ENCODE measurements at places on chromosomes 16 and 17.

GRCh38 chr17:6106212-6106611 lies 36.0 kb downstream of the WSCD1 start:
- DNase-seq = no peak

GRCh38 chr16:48373258-48374029 lies 11.8 kb downstream of the SIAH1 start:
- DNase-seq = no peak

DNA sequence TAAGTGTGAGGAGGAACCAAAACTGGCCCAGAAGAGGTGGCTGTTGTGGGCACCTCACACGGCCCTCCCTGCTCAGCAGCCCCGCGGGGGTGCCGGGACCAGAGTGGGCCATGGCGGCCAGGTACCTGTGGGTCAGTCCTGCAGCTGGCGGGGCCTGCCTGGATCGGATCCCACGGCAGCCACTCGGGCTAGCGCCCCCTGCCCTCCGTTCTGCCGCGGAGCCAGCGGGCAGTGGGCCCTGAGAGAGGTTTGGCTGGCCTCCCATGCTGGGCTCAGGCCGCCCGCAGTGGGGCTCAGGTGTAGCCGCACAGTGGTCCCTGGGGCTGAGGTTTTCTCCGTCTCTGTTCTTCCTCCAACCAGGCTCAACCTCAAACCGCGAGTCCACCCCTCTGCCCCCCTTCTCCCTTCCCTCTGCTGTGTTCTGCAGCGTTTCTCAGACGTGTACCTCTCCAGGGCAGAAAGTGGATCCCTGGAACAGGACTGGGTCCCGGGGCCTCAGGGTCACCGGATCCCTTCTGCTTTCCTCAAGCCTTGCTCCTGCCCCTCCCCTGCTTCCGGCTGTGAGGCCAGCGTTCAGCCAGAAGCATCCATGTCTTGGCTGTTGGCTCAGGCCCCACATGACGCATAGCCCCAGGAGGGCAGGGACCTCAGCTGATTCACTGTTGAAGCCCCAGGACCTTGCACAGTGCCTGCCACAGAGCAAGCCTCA lies 28.6 kb upstream of the ITGA3 start:
- DNase-seq = no peak

GRCh38 chr16:81623365-81624102 lies 155.6 kb upstream of the PLCG2 start:
- peak; percentile 76 for DNase-seq

- DNase-seq = no peak
Observed at GRCh38 chr17:77839698-77840512, 118.6 kb upstream of the TNRC6C start.

DNA sequence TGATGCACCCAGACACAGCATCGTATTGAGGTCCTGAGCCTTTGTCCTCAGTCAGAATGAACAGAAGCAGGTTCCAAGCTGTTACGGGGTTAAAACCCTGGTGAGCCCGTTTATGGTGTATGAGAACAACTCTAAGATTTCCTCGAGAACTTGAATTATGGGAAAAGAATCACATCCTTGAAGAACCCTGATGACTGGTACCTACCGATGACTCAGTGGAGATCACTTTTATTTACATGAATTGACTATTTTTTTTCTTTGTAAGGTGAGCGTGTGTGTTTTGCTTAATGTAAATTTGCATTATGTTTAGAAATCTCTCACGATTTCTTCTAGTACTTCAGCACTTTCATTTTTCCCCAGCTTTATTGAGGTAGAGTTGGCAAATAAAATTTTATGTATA lies 3.3 kb upstream of the KRTAP4-4 start:
- DNase-seq = no peak

Measured in pons (tissue), 1 donor.